NCI-H2081 treated with DMSO at 0.1 percent for 48 hours (cell line): ENCODE measurements at places on chromosomes 13 and 19.

GRCh38 chr19:5035105-5035761 is 66.3 kb downstream of the KDM4B start:
- no peak for DNase-seq

- DNase-seq: no peak
Observed at GRCh38 chr19:5533257-5533656, 34.5 kb downstream of the TINCR start.

DNA sequence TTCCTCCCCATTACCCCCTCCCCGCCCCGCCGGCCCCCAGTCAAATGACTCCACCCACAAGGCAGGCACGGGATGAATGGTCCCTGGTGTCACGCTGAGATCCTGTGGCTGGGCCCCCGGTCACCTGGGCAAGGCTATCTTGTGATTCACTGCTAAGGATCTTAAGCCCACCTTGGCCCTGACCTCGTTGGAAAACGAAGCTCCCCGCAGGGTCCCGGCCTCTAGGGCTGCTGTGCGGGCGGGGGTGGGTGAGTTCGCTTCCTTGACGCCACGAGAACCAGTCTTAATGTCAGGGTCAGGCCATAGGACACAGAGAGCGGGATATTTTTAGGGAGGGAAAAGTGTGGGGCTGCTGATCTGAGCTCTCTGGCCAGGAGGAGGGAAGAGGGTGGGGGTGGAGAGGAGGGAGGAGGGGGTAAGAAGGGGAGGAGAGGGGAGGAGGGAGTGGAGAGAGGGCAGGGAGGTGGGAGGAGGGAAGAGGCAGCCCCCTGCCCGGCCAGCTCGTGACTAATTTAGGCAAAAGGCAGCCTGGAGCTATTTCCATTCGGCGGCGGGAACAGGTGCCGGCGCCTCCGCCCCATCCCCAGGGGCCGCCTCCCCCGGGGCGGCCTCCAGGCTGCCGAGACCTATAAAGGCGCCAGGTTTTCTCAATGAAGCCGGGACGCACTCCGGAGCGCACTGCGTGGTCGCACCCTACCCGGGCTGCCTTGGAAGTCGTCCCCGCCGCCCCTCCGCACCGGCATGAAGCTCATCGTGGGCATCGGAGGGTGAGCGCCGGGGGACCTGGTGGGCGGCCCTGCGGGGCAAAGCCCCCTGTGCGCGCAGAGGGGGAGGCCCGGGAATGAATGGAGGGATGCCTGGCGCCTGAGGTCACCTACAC is at the start of gene NMRK2:
Gene NMRK2 (plus strand): TSS at position 139 of the 880 bp plus-strand sequence. CDS start 603 bp downstream, at position 742.
- DNase-seq: no peak

DNA sequence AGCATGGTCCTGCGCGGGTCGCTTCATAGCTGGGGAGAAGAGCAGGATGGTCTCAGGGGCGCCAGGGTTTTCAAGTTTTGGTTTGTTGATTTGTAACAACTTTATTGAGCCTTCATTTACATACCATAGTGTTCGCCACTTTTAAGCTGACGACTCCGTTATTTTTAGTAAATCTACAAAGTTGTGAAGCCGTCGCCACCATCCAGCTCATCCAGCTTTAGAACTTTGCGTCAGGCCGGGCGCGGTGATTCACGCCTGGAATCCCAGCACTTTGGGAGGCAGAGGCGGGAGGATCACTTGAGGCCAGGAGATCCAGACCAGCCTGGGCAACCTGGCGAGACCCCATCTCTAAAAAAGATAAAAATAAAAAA is 404 bp downstream of the C19orf44 start:
- DNase-seq: no peak

GRCh38 chr19:4316956-4317355 is 12.6 kb downstream of the FSD1 start:
- DNase-seq: no peak

- no peak for DNase-seq
Observed at GRCh38 chr13:50319635-50320255, 304.5 kb downstream of the KCNRG start.

- no peak for DNase-seq
Observed at GRCh38 chr13:111372651-111373425, 52.4 kb downstream of the TEX29 start.

DNA sequence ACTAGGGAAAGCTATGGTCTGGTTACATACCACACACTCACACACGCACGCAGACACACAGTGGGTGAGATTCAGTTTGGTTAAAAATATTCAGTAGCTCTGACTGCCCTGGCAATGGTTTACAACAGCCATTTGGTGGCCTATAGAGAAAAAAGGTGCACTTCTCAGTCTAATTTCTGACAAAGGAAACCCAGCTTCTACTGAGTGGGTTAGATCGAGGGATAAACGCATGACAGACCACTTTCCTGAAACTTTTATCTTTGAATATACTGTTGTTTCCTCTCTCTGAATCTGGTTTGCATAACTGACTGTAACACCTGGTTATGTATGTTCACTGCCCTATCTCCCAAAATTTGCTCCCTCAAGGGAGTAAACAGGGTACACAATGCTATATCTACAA is 2.5 kb downstream of the LIG4 start:
- DNase-seq: no peak

GRCh38 chr19:54517483-54517882 is 14.9 kb downstream of the LAIR2 start:
- no peak for DNase-seq

DNA sequence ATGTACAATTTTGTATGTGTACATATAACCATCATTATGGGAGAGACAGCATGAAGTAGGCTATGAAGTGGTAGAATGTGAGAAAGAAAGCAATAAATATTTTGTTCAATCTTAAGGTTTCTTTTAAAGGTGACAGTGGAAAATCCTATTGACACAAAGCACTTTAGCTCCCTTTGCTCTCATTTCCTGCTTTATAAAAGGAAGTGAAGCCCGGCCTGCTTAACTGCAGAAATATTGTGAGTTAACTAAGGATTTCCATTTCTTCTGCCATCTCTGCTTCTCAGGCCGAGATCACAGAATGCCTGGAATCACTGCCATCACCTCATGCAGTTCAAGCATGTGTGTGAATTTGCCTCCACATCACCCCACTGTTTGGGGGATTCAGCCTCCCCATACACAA is 83.5 kb downstream of the FRY start:
- no peak for DNase-seq

- DNase-seq: no peak
Observed at GRCh38 chr19:18412610-18413239, 6.5 kb upstream of the SSBP4 start.

DNA sequence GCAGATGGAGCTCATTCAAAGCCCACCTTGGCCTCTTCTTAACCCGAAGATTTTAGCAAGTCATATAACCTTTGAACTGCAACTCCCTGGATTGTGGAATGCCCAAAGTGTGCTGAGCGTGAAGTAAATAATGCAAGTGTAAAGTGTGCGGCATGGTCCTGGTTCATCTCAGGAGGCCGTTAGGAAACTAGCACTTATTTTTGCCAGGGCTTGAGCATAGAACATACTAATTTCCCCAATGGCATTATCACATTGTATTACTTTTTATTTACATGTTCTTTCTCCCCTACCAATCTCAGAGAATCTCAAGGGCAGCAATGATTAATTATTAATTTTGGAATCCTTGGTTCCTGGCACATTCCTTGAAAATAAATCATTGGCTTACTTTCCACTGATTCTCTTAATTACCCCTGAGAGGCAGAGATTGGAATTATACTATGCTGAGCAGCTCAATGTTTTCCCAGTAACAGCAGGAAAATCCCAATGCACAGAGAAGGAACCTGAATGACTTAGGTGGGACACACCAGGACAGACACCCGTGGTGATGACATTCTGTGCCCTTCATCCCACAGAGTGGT is 128.8 kb upstream of the GJB6 start:
- no peak for DNase-seq

DNA sequence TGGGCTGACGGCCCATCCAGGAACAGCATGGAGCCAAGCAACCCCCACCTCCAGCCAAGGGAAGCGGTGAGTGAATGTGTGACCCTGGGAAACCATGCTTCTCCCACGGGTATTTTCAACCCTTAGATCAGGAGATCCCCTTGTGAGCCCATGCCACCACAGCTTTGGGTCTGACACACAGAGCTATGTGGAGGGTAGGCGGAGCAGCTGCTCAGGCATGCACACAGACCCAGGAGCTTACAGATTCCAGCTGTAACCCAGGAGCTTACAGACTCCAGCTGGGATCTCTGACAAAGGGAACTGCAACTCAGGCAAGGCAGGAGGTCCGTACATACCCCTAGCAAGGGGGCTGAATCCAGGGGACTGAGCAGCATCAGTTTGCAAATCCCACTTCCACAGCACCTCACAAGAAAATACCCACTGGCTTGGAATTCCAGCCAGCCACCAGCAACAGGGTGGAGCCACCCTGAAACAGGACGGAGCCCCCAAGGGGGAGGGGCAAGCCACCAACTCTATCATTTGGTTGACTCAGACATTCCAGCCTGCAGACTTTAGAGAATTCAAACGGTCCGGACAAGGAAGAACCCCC is 40.8 kb upstream of the RFXAP start:
- no peak for DNase-seq

DNA sequence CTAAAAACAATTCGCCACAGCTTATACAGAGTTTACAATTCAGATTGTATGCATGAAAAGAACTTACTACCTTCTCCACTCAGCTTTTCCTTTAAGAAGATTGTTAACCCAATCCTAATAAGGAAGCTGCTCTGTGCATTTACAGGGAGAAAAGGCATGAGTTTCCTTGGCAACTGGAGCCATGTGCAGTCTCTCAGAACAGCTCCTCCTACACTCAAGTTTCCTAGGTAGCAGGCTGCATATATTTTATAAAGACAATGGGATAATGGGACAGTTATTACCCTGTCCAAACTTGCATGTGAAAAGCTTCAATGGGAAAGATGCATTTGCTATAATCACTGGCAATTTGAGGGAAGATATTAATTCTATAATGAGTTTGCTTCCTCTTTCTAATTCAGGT is 125.5 kb upstream of the TRPC4 start:
- peak; percentile 46 for DNase-seq

GRCh38 chr13:40682449-40683240 is 16.2 kb upstream of the FOXO1 start:
- no peak for DNase-seq
